ENCODE measurements at places on chromosomes 16 and 17.
A peak's percentile ranks its signal among the peaks of the same experiment; 100 is the strongest.

- DNase-seq, result no peak
These were observed 35.9 kb upstream of the CHMP6 start for GRCh38 chr17:80955671-80956280.

DNA sequence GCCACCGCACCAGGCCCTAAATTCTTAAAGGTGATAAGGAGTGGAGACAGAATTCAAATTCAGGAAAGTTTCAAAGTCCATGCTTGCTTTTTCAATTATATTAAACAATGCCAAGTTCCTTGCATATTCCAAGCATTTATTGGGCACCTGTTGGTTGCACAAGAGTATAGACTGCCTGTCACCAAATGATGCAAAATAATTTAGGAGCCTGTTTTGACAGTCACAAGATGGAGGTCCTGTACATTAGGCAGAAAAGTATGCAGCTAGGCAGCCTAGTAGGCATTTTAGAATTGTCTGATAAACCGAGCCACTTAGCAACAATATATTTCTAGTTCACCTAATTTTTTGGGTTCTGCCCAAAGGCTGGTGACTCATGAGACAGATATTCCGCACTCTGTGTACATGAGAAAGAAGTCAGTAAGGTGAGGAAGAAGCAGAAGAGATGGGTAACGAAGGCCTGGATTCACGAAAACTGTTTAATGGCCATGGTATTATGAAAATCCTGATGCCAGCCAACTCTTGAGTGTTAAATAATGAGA is 7.3 kb downstream of the ACACA start:
- DNase-seq, result peak; percentile 9

- no peak for DNase-seq
These were observed 41.7 kb downstream of the ANKRD11 start for GRCh38 chr16:89448656-89449055.

DNA sequence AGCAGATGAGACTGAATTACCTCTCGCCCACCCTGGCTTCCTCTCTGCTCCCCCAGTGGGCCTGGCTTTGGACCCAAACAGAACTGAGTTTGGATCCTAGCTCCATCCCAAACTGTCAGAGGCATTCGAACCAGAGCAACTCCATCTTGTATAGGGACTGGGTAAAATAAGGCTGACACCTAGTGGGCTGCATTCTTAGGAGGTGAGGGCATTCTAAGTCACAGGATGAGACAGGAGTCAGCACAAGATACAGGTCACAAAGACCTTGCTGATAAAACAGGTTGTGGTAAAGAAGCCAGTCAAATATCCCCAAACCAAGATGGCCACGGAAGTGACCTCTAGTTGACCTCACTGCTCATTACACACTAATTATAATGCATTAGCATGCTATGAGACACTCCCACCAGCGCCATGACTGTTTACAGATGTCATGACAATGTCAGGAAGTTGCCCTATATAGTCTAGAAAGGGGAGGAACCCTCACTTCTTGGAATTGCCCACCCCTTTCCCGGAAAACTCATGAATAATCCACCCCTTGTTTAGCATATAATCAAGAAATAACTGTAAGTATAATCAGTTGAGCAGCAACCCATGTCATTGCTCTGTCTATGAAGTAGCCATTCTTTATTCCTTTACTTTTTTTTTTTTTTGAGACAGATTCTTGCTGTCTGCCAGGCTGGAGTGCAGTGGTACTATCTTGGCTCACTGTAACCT is 44.4 kb downstream of the LYRM1 start:
- DNase-seq, result no peak

DNA sequence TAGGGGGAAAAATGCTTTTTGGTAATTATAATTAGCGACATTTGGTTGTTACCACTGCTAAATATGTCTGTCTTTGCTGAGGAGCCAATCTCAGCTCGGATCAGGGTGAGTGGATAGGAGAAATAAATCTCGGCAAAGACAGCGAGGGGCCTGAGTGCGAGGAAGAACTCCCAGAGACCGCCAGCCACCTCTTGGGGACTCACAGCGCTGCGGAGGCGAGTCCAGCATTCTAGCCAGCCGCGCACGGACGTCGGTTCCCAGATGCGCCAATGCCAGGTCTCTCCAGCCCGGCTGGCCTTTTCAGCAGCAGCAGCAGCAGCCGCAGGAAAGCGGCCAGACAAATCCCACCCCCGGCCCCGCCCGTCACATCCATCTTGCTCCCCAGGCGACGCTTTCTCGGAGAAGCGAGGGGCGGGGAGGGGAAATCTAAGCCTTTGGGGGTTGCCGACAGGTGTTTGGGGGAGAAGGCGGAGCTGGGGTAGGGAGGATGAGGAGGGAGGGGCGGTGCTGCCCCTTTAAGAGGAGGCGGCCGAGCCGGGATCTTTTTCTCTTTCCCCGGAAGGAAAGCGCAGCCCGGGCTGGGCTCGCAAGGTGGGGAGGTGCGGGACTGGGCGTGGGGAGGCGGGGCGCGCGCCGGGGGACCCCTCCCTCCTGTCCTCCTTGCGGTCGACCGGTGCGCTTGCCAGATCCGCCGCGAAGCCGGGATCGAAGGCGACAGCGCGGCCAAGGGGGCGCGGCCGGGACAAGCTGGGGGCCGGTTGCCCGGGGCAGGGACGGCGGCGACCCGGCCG is at the start of gene ITGA3:
Gene ITGA3, plus strand, starts transcription at position 685 of the 791 bp plus-strand sequence. CDS start 330 bp downstream, outside the sequence.
- DNase-seq, result peak; percentile 95

DNA sequence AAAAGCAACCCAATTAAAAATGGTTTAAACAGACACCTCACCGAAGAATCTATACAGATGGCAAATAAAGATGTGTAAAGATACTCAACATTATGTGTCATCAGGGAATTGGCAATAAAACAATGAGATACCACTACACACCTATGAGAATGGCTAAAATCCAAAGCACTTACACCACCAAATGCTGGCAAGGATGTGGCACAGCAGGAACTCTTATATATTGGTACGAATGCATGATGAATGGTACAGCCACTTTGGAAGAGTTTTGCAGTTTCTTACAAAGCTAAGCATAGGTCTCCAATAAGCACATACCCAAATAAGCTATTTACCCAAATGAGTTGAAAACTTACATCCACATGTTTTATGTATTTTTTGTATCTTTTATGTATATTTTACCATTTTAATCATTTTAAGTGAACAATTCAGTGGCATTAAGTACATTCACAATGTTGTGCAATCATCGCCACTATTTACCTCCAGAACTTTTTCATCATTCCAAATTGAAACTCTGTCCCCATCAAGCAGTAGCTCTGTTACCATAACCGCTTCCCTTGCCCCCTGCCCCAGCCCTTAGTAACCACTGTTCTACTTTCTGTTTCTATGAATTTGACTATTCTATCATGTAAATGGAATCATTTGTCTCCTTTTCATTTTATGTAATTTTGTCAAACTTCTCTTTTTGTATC is 6.7 kb upstream of the ALDH3A2 start:
- DNase-seq, result peak; percentile 8

- DNase-seq, result peak; percentile 43
These were observed 5.9 kb downstream of the CLEC19A start for GRCh38 chr16:19291475-19291874.

Measured in MG63 (cell line).